ENCODE measurements at places on chromosomes 2 and 18. TPM values are rescaled to one million over a fixed set of nuclear protein-coding genes. Genes with fewer than 3 reads are reported as not detected.

Gene TRPM8
- not detected for total RNA-seq

Gene ANKRD30BL
- not detected for total RNA-seq

Gene MTX2
- total RNA-seq: 36.6 TPM

Gene SMAD2
- 62.1 TPM for total RNA-seq

Gene C2orf78
- total RNA-seq: not detected

- DNase-seq: no peak
- H3K27me3 ChIP-seq: no peaks in the 10 kb centered on the region
- H3K4me3 ChIP-seq: no peak overlapping the region
- peaks cover 6% of the 10 kb centered on the region for H3K4me1 ChIP-seq
These were observed 242.1 kb upstream of the MYT1L start for GRCh38 chr2:2573205-2573604.

DNA sequence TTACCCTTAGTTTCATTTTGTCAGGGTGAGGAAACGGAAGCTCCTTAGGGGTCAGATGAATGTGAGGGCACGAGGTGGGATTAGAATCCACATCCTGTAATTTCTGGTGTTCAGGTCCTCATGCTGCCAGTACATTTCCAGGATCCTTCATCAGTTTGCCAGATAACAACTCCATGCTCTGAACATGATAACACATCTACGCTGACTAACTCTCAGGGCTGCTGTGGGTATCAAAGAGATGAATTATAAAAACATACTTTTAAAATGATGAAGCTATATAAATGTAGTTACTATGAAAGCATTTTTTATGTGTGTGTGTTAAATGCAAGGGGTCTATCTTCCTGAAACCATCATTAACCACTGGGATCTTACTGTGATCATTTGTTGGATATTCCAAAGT, 325.9 kb downstream of the SLC8A1 start:
- H3K27me3 ChIP-seq: no peaks in the 10 kb centered on the region
- no peak overlapping the region for H3K4me3 ChIP-seq
- H3K36me3 ChIP-seq: no peaks in the 10 kb centered on the region

DNA sequence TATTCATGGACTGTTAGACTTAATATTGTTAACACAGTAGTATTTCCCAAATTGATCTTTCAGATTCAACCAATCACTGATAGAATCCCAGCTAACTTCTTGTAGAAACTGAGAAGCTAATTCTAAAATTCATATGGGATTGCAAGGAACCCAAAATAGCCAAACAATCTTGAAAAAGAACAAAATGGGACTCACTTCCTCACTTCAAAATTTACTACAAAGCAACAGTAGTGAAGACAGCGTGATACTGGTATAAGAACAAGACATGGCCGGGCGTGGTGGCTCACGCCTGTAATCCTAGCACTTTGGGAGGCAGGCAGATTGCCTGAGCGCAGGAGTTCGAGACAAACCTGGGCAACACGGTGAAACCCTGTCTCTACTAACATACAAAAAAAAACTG, 46.3 kb downstream of the ATL2 start:
- H3K4me1 ChIP-seq: peaks cover 7% of the 10 kb centered on the region
- H3K36me3 ChIP-seq: peaks cover 29% of the 10 kb centered on the region
- H3K27ac ChIP-seq: no peak overlapping the region
- DNase-seq: no peak

- no peak for DNase-seq
- no peaks in the 10 kb centered on the region for H3K36me3 ChIP-seq
- no peak overlapping the region for H3K27ac ChIP-seq
- no peak overlapping the region for H3K4me3 ChIP-seq
These were observed 131.3 kb downstream of the TPO start for GRCh38 chr2:1544478-1545069.

GRCh38 chr2:176709149-176709951, 440.1 kb downstream of the MTX2 start:
- H3K4me1 ChIP-seq: no peaks in the 10 kb centered on the region
- no peak overlapping the region for H3K27ac ChIP-seq
- H3K36me3 ChIP-seq: no peaks in the 10 kb centered on the region
- peaks cover 4% of the 10 kb centered on the region for H3K27me3 ChIP-seq

GRCh38 chr18:3703732-3704176, 253.8 kb downstream of the TGIF1 start:
- no peak overlapping the region for H3K27ac ChIP-seq
- H3K36me3 ChIP-seq: no peaks in the 10 kb centered on the region
- H3K27me3 ChIP-seq: no peaks in the 10 kb centered on the region
- no peak overlapping the region for H3K4me3 ChIP-seq
- peak; percentile 49 for DNase-seq

- no peak overlapping the region for H3K4me3 ChIP-seq
These were observed 2.2 kb upstream of the TNS1 start for GRCh38 chr2:218005028-218005427.

DNA sequence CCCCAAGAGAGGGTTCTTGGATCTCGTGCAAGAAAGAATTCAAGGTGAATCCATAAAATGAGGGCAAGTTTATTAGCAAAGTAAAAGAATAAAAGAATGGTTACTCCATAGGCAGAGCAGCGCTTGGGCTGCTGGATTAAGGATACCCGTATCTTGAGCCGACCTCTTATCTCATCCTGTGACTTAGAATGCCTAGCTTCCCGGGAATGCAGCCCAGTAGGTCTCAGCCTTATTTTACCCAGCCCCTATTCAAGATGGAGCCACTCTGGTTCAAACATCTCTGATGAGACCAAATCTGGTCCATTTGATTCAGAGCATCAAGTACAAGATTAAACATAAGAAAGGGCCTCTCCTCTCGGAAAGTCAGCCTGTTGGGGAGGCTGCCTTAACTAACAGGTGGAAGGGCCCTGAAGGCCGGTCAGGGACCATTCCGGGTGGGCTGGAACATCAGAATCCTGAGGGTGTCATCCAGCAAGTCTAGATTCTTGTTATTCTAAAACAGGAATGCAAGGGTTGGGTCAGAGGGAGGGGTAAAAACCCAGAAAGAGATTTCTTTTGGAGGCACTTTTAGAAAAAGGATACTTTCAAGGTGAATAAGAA, 5.8 kb downstream of the PSD4 start:
- no peaks in the 10 kb centered on the region for H3K4me1 ChIP-seq
- H3K27ac ChIP-seq: no peak overlapping the region
- H3K4me3 ChIP-seq: no peak overlapping the region
- H3K36me3 ChIP-seq: no peaks in the 10 kb centered on the region
- H3K27me3 ChIP-seq: no peaks in the 10 kb centered on the region

- no peaks in the 10 kb centered on the region for H3K36me3 ChIP-seq
- H3K4me3 ChIP-seq: no peak overlapping the region
- no peaks in the 10 kb centered on the region for H3K4me1 ChIP-seq
- H3K27ac ChIP-seq: no peak overlapping the region
- peak; percentile 31 for DNase-seq
These were observed 140.7 kb upstream of the THUMPD2 start for GRCh38 chr2:39919511-39920306.

DNA sequence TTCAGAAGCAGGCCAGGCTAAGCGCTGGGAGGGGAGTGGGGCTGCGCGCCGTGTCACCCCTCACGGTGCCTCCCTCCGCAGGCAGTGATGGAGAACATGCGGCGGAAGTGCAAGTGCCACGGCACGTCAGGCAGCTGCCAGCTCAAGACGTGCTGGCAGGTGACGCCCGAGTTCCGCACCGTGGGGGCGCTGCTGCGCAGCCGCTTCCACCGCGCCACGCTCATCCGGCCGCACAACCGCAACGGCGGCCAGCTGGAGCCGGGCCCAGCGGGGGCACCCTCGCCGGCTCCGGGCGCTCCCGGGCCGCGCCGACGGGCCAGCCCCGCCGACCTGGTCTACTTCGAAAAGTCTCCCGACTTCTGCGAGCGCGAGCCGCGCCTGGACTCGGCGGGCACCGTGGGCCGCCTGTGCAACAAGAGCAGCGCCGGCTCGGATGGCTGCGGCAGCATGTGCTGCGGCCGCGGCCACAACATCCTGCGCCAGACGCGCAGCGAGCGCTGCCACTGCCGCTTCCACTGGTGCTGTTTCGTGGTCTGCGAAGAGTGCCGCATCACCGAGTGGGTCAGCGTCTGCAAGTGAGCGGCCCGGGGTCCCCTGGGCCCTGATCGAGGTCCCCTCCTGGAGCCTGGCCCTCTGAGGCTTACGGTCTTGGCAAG, 12.2 kb downstream of the WNT10A start:
- no peak overlapping the region for H3K27ac ChIP-seq
- peak overlapping the region; percentile 61 for H3K4me3 ChIP-seq
- H3K36me3 ChIP-seq: no peaks in the 10 kb centered on the region
- H3K4me1 ChIP-seq: peaks cover 6% of the 10 kb centered on the region
- peaks cover 53% of the 10 kb centered on the region for H3K27me3 ChIP-seq

- no peaks in the 10 kb centered on the region for H3K27me3 ChIP-seq
- DNase-seq: no peak
- no peak overlapping the region for H3K4me3 ChIP-seq
- H3K27ac ChIP-seq: no peak overlapping the region
These were observed 2.4 kb downstream of the GFPT1 start for GRCh38 chr2:69384618-69385081.

DNA sequence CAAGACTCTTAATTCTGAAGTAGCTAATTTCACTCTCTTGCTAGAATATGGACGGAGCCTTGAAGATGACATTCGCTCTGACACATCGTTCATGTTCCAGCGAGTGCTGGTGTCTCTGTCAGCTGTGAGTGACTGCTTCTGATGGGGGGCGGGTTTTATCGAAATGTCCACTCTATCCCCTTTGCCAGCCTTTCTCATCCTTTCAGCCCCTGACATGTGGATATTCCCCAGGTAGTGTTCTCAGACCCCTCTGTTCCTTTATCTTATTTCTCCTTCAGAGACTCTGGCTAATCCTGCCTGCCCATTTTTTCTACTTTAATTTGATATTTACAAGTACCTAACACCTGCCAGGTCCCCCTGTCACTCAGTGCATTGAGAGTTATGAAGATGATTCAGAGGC, 18.9 kb upstream of the GMCL1 start:
- DNase-seq: no peak
- H3K4me1 ChIP-seq: no peaks in the 10 kb centered on the region
- no peaks in the 10 kb centered on the region for H3K27me3 ChIP-seq
- no peak overlapping the region for H3K4me3 ChIP-seq
- peaks cover 71% of the 10 kb centered on the region for H3K36me3 ChIP-seq

GRCh38 chr2:239839306-239839705, 185.8 kb downstream of the NDUFA10 start:
- H3K27me3 ChIP-seq: no peaks in the 10 kb centered on the region
- H3K4me1 ChIP-seq: no peaks in the 10 kb centered on the region
- no peaks in the 10 kb centered on the region for H3K36me3 ChIP-seq
- H3K27ac ChIP-seq: no peak overlapping the region

- H3K27ac ChIP-seq: no peak overlapping the region
- no peak for DNase-seq
- H3K4me3 ChIP-seq: no peak overlapping the region
- no peaks in the 10 kb centered on the region for H3K27me3 ChIP-seq
These were observed 92.4 kb upstream of the RASGRP3 start for GRCh38 chr2:33383855-33384598.

DNA sequence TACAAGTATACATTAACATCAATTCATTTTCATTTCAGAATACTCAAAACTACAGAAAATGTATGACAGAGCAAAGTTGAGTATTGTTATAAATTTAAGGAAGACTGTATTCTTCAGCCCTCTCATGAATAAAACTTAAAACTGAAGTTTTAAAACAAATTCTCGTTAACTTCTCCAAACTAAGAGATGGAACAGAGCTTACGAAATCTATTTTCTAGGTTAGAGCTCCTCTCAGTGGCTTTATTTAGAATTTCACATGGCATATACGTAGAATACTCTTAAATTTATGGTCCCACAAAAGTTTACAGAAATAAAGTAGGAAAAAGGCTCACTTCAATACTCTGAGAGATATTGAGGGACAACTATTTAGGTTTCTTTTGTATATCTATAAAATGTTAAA, 612.1 kb downstream of the KCNJ3 start:
- no peaks in the 10 kb centered on the region for H3K4me1 ChIP-seq
- no peak for DNase-seq
- no peak overlapping the region for H3K27ac ChIP-seq
- H3K36me3 ChIP-seq: no peaks in the 10 kb centered on the region
- H3K4me3 ChIP-seq: no peak overlapping the region
- no peaks in the 10 kb centered on the region for H3K27me3 ChIP-seq

DNA sequence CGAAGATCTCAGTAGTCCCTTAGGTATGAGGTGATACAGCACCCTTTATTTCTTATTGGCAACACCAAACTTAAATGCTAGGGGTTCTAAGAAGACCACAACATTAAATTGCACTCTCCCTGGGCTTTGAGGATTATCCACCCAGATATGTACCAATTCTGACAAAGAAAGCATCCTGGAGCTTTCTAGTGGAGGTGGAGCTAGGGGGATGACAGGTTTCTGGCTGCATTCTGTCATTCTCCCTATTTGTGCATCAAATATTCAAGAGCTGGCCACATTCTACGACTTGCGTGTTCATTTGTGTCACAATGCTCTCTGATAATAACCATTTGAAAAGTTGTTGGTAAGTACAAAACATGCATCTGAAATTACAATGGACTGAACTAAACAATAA, 111.1 kb downstream of the CDH2 start:
- H3K4me3 ChIP-seq: no peak overlapping the region
- no peaks in the 10 kb centered on the region for H3K36me3 ChIP-seq
- DNase-seq: no peak
- H3K27me3 ChIP-seq: no peaks in the 10 kb centered on the region

Data from psoas muscle (tissue), 8 donors.